Activated T-cell treated with anti-CD3 and anti-CD28 coated beads, Interleukin-2, amount 50 U/mL, for 48 hours (primary cell): ENCODE measurements at places on chromosomes 2 and 18.

- DNase-seq: no peak
Observed at GRCh38 chr2:114085992-114086391, 196.1 kb downstream of the ACTR3 start.

DNA sequence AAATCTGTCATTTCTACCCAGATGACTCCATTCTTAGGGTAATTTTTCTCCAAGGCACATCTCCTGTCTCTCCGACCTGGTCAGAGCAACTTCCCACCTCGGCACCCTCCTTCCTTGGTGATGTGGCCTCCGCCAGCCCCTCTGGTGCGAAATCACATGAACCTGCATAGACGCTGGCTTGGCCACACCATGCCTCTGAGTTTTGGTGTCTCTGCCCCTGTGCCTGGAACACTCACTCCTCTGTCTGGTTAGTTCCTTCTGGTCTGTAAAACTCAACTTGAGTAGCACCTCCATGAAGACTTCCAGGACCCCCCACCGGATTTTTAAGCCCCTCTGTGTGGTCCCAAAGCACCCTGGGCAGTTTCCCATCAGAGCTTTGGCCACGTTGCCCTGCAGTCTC, 83.2 kb upstream of the OTOS start:
- DNase-seq: peak; percentile 5

- DNase-seq: no peak
Observed at GRCh38 chr2:190318931-190319554, 583 bp downstream of the HIBCH start.

DNA sequence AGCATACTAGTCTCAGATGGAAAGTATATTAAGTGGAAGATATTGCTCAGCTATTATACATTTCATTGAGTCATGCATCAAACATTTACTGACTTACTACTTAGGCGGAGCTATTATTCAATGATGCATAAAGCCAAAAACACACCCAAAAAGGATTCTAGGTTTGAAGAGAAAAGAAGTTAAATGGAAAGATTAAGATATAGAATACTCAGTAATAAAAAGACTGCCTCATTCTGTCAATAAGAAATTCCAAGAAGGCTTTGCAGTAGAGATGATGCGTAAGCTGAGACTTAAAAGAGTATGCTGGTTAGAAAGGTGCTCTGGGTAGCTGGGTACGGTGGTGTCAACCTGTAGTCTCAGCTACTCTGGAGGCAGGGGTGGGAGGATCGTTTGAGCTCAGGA, 27.6 kb downstream of the STK17B start:
- no peak for DNase-seq

DNA sequence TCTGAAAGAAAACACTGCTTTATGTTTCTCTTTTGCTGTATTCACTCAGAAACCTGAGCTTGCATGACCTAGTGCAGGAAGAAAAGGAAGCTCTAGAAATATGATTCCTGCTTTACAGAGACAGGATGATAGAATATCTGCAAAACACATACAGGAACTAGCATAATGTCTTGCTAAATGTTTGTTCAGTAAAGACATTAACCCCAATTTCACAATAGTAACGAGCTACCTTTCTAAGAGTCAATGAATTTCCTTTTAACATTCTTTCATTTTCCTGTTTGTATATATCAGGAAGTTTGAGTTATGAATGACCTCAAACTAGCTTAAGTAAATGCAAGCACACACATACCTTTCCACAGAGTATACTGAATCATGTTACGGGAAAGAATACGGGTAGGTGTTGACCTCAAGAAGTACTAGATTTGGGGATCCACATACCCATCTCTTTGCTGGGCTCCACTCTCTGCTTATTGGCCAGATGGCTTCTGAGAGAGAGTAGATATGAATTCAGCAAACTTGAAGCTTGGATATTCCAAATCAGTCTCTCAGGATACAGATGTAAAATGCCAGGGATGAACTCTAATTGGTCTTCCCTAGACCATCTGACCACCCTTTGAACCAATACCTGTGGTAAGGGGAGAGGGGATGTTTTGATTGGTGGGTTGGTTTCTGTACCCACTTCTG, 18.2 kb upstream of the ACSL3 start:
- no peak for DNase-seq

GRCh38 chr2:172089005-172089504, 3.7 kb downstream of the DLX1 start:
- DNase-seq: no peak

GRCh38 chr2:75553935-75554531, 6.7 kb downstream of the EVA1A start:
- no peak for DNase-seq

GRCh38 chr18:7735196-7735595, 168.1 kb downstream of the PTPRM start:
- DNase-seq: no peak

GRCh38 chr2:200592406-200593075, 6.7 kb downstream of the AOX1 start:
- no peak for DNase-seq

GRCh38 chr18:77632758-77633157, 383.1 kb downstream of the GALR1 start:
- no peak for DNase-seq

DNA sequence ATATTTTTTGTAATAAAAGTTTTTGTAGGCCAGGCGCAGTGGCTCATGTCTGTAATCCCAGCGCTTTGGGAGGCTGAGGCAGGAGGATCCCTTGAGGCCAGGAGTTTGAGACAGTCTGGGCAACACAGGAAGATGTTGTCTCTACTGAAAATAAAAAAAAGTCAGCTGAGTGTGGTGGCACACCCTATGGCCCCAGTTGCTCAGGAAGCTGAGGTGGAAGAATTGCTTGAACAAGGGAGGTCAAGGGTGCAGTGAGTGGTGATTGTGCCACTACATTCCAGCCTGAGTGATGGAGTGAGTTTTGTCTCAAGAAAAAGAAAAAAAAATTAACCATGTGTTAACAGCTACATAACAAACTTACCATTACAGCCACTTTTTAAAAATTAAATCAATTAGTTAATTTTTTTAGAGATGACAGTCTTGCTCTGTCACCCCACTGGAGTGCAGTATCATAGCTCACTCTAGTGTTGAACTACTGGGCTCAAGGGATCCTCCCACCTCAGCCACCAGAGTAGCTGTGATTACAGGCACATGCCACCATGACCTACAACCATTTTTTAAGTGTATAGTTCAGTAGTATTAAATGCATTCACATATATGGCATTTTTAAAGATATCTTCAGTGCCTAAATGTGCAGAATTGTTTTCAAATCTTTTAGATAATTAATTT, 67.2 kb upstream of the ACYP2 start:
- DNase-seq: no peak

- no peak for DNase-seq
Observed at GRCh38 chr18:47250391-47251046, 941 bp downstream of the SKOR2 start.

DNA sequence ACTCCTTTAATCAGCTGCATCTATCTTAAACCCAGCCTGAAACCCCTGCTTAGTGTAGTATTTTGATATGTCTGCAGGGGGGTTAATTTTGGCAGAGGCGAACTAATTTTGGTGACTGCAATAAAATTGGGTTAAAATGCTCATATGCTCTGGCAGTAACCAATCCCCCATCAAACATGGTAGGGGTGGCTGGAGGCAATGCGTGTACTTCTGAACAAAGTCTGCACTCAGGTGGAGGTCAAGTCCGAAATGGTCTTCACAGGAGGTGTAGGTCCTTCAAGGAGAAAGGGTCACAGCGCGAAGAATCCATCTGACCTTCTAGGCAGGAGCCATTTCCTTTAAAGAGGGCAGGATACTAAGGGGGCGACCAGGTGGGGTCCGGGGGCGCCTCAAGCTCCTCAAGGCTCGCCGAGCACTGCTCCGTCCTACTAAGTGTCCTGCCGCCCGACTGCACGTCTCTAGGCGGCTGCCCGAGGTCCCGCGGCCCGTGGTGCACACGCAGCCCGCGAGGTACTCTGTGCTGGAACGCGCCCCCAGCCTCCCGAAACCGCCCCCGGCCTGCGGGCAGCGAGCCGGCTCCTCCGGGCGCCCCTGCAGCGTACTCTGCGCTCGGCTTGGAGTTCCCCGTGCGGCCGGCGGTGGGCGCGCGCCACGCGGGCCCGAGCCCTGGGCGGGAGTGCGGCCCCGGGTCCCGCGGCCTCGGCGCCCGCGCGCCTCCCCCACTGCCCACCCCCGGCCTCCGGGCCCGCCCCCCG, 1.7 kb upstream of the LDLRAD4 start:
- peak; percentile 77 for DNase-seq

DNA sequence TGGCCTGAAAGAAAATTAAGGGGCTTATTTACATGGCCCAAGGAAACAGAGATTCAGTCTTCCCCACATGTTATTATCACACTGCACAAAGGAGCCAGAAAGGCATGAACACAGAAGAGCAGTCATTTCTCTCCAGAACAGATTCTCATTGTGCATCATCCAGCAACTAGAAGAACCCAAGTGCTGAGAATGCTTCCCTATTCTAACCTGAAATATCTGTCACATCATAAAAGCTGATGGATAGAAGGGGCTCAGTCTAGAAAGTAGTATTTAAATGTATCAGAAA, 145.8 kb downstream of the TMEM163 start:
- no peak for DNase-seq

- no peak for DNase-seq
Observed at GRCh38 chr2:101442042-101442666, 32.8 kb downstream of the RFX8 start.

DNA sequence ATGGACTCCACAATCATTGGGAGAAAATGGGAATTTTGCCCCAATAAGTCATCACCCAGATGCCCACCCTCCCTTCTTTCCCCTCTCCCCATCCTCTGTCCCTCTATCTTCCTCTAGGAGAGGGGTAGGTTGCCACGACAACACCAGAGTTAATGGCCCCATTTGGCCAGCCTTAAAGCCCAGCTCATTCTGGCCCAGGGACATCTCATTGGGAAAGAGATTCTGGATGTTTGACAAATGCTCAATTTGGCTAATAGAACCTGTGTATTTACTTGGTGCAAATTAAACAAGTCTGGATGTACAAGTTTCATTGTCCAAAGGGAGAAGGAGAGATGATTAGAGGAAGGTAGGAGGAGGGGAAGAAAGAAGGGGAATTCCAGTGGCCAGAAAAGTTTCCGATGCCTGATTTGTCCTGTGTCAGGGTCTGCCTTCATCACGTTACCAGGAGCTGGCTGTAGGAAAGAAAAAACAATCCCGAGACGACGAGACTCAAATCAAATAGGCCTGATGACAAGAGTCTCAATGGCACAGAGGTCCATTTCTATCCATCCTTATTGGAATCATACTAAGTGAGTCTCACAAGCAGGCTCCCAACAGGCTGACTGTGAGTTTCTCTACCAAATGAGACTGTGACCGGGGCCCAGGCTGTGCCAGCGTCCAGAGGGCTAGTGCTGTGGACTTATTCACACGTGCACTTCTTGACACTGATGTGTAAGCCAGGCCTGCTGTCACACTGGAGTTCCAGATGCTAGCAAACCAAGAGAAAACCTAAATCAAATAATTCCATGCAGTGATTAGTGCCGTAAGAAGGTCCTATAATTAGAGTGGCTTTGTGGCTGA, 265.2 kb upstream of the APCDD1 start:
- DNase-seq: no peak

GRCh38 chr2:29213888-29214291, 98.7 kb downstream of the CLIP4 start:
- DNase-seq: peak; percentile 14
